ENCODE measurements at places on chromosomes 4 and X. TPM values are rescaled to one million over a fixed set of nuclear protein-coding genes. Genes with fewer than 3 reads are reported as not detected.

HSD17B10 gene
- total RNA-seq: 94.4 TPM

DNA sequence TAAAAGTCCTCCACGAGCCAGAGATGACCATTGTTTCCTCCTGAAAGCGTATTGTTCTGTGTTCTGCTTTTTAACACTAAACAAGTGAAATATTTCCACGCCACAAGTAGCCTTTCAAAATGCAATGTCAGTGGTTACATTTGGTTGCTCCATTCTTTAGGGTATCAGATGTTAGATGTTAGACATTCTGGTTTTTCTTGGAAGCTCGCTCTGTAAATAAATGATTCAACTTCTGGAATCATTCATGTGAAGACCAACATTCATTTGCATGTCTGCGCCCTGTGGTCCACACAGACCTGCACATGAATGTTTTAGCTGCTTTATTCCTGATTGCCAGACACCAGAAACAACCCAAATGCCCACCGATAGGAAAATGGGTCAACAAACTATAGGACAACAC lies 38.0 kb upstream of the HELT start:
- H3K4me3 ChIP-seq: no peak overlapping the region
- DNase-seq: no peak
- peaks cover 6% of the 10 kb centered on the region for H3K4me1 ChIP-seq
- no peaks in the 10 kb centered on the region for H3K27me3 ChIP-seq

MAGEA2B gene
- 21.8 TPM for total RNA-seq

CLDN24 gene
- not detected for total RNA-seq
